ENCODE measurements at places on chromosomes 6 and 20. TPM values are rescaled to one million over a fixed set of nuclear protein-coding genes. Genes with fewer than 3 reads are reported as not detected.
A peak's percentile ranks its signal among the peaks of the same experiment; 100 is the strongest.

The OPN5 gene
- polyA plus RNA-seq: not detected

The MTFR2 gene
- 1.9 TPM for polyA plus RNA-seq

The CLVS2 gene
- 0.73 TPM for polyA plus RNA-seq

- peak; percentile 34 for DNase-seq
Observed at GRCh38 chr6:83221889-83222479, 28.8 kb downstream of the RWDD2A start.

DNA sequence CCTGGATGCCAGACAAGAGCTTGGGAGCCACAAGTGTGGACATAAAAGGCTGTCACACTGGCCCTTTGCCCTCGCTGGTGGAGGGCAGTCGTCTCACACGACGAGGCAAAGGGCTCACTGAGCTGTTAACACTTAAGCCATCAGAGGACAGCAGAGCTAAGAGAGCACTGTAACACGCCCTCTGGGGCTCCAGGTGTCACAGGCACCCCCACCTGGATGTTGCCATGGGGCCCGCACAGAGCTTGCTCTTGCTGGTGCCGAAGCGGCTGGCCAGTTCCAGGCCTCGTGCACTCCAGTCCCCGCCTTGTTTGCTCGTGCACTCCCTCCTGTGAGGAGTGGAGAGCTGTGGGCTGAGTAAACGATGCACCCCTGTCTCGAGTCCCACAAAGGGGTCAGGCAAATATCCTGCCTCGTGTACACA, 37.4 kb downstream of the SLC35D3 start:
- no peak for DNase-seq

GRCh38 chr20:430091-430999, 22.2 kb downstream of the RBCK1 start:
- no peak for DNase-seq

- DNase-seq: no peak
Observed at GRCh38 chr20:56406910-56407309, 5.2 kb upstream of the CASS4 start.

GRCh38 chr6:70130865-70131264, 172.0 kb downstream of the COL9A1 start:
- no peak for DNase-seq

GRCh38 chr6:26421259-26422144, 18.8 kb upstream of the BTN3A3 start:
- peak; percentile 96 for DNase-seq

Data from muscle of back (tissue), 13 donors.